ENCODE measurements at places on chromosomes 2 and 18.

DNA sequence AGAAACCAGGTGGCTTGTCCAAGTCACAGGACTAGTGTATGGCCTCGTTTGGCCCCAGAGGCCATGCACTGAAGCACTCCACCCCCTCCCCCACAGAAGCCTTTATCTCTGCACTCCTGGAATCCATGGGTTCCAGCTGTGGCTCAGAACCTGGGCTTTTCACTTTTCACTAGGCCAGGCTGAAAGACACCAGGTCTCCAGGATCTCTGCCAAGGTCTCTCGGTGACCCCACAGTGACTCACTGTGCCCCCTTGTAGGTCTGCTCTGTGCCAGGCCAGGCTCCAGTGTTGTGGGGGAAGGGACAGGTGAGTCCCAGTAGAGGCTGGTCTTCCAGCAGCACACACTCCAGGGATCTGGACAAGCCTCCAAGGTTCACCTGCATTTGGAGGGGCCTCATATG, 31.0 kb upstream of the GLI2 start:
- DNase-seq: no peak

DNA sequence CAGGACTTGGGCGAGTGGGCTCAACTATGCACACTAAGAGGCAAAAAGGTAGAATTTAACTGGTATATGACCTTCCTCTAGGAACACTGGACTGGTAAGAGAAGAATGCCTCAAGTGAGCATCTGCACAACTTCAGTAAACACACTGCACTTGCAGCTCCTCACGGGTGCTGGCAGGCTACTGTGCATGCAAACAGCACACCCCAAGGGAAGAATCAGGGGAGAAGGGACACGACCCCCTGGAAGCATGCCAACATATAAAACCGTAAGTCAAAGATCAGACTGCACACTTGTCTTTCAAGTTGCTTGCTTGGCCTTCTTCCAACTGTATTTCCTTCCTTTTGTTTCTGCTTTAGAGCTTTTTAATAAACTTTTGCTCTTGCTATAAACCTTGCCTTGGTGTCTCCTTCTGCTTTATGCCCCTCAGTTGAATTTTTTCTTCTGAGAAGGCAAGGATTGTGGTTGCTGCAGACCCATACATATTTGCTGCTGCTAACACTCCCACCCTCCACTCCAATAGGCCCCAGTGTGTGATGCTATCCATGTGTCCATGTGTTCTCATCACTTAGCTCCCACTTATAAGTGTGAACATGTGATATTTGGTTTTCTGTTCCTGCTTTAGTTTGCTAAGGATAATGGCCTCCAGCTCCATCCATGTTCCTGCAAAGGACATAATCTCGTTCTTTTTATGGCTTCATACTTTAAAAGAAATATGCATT, 263.7 kb upstream of the SPOPL start:
- no peak for DNase-seq

DNA sequence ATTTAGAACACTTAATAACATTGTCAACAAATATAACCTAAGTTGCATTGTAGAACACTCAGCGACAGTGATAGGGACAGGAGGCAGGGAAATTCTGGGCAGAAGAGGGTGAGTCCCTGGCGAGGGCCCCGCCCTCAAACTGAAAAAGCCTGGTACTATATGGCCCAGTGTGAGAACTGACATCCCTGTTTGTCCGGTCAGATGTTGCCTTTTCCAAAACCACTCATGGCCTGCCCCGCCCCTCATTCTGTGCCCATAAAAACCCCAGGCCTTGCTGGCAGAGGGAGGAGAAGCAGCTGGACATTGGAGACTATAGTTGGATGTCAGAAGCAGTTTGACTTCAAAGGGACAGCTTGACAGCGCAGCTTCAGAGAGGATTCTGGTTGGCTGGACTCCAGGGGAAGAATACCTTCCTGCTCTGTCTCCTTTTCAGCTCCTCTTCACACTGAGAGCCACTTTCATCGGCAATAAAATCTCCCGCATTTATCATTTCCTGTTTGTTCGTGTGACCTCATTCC, 47.0 kb downstream of the FAM117B start:
- DNase-seq: no peak

- DNase-seq: peak; percentile 96
Measured at GRCh38 chr2:28274911-28275685, 117.6 kb upstream of the FOSL2 start.
